Tongue (tissue), 3 donors: ENCODE measurements at places on chromosomes 3 and 15. TPM values are rescaled to one million over a fixed set of nuclear protein-coding genes. Genes with fewer than 3 reads are reported as not detected.

DNA sequence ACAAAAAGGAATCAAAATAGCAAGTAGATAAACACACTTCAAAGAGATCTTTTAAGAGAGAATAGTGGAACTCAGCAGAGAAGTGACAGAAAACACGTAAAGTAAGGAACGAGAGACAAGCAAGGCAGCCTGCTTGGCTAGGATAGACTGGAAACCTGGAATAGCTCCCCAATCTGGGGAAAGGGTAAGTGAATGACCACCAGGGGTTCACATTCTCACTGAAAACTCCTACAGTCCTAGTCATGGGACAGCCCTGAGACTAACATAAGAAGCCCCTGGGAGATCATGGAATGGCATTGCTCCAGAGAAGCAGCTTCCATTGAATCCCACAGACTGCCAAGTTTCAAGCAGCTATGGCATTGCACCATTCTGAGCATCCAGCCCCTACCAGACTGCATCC lies 363.6 kb upstream of the ARPP21 start:
- DNase-seq: no peak

DNA sequence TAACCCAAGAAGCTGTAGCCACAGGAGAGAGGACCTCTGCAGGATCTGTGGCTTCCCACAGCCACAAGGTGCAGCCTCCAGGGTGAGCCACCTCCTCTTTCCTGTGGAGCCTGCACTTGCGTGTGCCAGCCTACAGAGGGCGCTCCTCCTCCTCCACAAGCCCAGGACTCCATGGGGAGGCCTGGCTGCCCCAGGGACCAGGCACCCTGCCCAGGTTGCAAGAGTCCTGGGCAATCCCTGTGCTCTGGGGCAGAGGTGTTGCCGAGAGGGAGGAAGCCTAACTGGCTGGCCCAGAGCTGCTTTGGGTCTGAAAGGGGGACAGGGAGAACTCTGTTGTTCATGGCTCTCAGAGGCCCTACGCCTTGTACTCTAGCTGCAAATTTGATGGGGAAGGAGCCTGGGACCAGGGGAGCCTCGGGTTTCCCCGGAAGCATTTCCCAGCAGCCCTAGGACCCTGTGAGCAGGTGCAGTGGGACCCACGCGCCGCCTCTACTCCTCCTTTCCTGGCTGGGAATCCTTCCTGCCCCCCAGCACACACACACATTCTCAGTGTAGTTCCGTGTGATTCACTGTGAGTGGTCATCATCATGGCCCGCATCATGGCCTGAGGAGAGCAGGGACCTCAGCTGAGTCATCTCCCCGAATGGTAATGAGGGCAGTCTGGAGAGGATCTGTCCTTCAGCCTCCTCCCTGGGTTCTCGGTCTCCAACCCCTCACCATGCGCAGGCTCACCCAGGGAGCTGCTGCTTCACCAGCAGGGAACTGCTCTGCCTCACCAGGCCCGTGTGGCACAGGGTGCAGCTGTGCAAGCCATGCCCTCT lies 24.3 kb downstream of the TBC1D21 start:
- DNase-seq: no peak

The ABHD17C gene
- total RNA-seq: 7.9 TPM

The SV2B gene
- total RNA-seq: 4.5 TPM

The SERPINI2 gene
- 2.2 TPM for total RNA-seq

DNA sequence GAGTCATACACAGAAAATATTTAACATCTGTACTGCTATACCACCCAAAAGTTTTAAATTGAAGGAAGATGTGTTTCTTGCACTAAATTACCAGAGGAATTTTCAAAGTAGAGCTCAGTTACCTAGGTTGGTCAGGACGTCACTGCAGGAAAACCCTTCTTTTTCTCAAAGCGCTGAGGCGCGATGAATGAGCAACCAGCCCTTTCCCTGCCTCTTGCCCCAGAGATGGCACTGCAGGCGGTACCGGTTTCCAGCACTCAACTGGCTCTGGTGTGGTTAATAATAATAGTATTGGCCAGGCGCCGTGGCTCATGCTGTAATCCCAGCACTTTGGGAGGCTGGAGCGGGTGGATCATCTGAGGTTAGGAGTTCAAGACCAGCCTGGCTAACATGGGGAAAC lies 49.3 kb downstream of the HES1 start:
- DNase-seq: no peak

The ZNF660 gene
- 3.4 TPM for total RNA-seq

DNA sequence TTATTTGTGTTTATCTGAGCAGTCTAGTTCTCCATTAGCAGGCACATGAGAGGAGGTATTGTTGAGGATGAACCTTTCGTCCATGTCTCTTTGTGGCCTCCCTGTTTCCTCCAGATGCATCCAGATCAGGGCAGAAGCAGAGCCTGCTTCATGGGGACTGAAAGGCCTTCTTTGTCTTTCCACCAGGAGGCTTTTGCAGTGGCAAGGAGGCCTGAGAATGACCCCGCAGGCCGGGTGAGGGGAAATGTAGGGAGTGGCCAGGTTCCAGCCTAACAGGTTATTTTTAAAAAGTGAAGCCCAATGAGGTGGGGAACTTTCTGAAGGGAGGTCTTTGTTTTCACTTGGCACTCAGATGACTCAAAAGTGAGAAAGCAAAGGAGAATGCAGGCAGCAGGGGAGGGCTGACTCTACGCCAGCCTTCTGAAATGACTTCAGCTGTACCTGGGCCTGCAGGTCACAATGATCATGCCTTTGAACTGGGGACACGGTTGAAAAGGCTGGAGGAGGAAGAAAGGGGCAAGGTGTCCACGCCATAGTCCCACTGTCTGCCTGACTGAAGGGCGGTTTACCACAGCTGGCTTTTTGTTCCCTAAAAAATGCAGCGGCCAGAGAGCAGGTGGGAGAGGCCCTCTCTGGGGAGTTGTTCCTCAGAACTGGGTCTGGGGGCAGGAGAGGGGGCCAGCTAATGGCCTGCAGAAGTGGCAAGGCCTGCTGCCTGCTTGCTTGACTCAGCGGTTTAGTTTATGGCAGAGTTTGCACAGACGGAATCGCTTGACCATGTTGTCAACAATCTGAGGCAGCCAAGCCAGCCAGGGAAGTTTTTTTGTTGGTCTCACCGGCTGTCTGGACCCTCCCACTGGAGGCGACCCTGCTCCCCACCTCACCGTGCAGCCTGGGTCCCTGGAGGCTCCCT lies 28.7 kb downstream of the CMTM7 start:
- peak; percentile 60 for DNase-seq

GRCh38 chr15:87916208-87916607 lies 340.3 kb downstream of the NTRK3 start:
- no peak for DNase-seq

DNA sequence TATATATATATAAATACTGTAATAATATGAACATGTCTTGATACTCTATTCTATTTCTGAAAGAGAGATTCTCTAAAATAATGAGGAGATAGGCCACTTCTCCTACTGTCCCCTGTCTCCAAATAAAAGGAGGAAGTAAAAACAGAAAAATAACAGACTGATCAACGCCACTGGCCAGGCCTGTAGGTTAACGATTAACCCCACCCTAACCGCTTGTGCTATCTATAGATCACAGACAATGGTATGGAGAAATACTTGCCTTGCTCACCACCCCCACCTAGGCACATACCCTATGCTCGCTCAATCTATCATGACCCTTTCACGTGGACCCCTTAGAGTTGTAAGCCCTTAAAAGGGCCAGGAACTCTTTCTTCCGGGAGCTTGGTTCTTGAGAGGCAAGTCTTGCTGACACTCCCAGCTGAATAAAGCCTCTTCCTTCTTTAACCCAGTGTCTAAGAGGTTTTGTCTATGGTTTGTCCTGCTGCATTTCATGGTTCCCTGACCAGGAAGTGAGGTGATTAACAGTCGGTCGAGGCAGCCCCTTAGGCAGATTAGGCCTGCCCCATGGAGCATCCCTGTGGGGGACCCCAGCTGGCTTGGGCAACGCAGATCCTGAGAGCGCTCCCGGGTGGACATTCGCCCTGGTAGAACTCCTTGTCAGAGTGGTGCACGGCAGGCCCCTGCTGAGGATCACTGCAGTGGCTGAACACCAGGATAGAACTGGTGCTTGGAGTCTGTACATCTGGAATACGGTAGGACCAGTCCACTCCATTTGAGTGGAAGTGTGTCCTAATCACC lies 521.8 kb upstream of the CNTN3 start:
- no peak for DNase-seq

DNA sequence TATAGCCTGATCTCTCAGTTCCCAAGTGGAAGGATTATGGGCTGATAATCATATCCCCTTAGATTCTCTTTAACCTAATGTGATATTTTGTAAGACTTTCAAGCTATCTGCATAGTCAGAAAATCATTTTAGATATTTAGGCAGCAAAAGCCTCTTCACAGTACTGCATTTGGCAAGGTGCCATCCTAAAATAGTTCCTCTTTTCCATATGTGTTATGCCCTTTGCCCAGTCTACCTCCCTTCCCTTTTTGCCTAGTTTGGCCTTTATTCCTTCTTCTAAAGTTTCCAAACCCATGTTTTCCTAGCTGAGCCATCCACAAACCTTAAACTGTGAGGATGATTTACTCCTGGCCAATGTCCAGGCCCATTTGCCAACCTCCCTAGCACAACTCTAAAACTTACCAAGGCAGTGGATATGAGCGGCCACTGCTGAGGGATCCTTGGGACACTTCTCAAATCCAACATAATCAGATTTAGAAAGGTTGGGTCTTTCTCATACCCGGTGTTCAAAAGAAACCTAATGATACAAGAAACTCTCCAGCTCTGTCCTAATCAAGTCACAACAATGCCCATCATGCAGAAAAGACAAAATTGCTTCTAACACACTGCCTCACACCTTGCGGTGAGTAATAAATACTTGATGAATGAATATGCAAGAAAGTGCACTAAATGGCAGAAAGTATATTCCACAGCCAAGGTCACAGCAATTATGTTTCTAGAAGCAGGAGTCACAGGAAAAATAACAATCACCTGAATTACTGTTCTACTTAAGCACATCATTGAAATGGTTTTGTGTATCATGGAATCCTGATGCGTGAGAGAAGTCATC lies 493.9 kb downstream of the NLGN1 start:
- DNase-seq: peak; percentile 8
